ENCODE measurements at places on chromosomes 13 and 19. TPM values are rescaled to one million over a fixed set of nuclear protein-coding genes. Genes with fewer than 3 reads are reported as not detected.

- DNase-seq = no peak
These were observed 13.2 kb downstream of the KLK4 start for GRCh38 chr19:50898018-50898417.

- DNase-seq = no peak
These were observed 676.2 kb downstream of the GPC5 start for GRCh38 chr13:92074658-92075057.

DNA sequence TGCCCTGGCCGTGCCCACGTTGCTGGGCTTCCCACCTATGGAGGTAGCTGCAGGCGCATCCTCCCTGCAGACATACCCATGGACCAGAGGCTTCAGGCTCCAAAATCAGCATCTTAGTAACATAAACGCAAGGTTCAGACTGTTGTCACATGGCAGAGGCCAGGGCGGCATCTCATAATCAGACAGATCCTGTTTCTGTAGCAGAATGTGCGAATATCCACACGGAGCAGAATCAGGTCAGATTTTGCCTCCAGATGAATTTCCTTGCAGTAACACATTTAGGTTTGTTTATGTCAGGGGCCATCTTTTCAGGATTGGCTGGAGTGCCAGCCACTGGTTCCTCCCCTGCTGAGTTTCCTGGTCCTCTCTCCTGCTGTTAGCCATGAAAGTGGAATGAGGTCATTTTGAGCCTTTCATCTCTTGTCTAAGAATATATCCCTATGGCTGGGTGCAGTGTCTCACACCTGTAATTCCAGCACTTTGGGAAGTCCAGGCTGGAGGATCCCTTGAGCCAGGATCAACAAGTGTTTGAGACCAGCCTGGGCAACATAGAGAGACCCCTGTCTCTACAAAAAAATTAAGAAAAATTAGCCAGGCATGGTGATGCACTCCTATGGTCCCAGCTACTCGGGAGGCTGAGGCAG is 20.5 kb downstream of the SMARCA4 start:
- no peak for DNase-seq

- DNase-seq = no peak
These were observed 4.6 kb upstream of the CCNE1 start for GRCh38 chr19:29807178-29807577.

- no peak for DNase-seq
These were observed 85.8 kb upstream of the UBL3 start for GRCh38 chr13:29936051-29936813.

GRCh38 chr13:40155201-40155600 is 499.7 kb downstream of the COG6 start:
- no peak for DNase-seq

DNA sequence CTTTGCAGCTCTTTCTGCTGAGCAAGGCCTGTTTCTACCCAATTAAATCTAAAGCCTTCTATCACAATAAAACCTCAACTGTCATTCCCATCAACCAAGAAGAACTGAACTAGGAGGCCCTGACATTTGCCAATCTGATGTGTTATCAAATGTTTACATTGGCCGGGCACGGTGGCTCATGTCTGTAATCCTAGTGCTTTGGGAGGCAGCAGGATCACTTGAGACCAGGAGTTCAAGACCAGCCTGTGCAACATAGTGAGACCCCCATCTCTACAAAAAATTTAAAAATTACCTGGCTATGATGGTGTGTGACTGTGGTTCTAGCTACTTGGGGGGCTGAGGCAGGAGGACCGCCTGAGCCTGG is 2.8 kb upstream of the FBXO17 start:
- DNase-seq = no peak

DNA sequence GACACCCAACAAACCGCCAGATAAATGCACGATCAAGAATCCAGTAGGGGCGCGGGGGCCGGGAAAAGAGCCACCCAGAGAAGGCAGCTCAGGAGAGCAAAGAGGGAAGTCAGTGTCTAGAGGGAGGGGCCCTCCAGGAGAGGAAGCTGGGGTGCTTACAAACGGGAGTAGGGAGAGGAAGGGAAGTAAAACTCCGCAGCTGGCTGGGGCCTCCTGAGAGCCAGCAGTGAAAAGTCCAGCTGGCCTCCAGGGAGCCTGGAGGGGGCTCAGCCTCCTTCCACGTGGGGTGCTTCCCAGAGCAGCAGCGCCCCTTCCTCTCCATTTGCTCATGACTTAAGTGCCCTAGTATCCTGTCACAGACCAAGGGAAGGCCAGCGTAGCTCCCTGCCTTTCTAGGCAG is 51.8 kb downstream of the TMED1 start:
- DNase-seq = no peak

DNA sequence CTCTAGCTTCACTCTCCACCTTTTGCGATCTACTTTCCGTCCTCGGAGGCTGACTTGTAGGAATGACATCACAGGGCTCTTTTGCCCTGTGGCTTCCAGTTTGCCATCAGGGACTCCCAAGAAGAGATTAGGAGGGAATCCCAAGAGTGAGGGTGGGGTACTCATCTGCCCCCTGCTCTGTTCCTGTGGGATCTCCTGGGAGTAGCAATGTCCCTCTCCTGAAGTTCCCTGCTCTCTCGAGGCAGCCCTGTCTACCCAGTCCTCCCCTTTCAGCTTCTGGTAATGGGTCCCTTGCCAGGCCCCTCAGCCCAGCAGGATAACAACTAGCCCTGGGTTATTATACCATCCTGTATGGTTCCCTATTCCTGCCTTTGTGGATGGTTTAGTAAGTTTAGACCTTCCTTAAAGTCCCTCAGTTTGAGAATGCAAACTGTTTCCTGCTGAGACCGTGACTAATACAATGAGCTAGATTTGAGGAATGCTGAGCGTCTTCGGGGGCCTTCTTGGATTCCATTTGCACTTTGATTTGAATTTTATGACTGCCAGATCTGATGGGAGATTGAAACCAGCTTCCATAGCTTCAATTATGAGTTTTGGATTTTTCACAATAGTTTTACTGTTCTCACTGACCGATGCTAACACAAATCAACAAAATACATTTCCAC is 73.7 kb upstream of the IPO5 start:
- no peak for DNase-seq

GRCh38 chr19:1449467-1450442 is at the start of gene APC2:
TSS of gene APC2 (plus strand) at chr19:1450121. CDS start at chr19:1453002, 2,881 bp downstream.
- no peak for DNase-seq

Gene PROZ
- total RNA-seq = not detected

Gene NTF4
- total RNA-seq = not detected

Gene SWSAP1
- 4.2 TPM for total RNA-seq

Gene TPRX2
- total RNA-seq = not detected

Gene DIAPH3
- 0.37 TPM for total RNA-seq

Gene SRRM5
- total RNA-seq = 0.69 TPM

Gene PSPN
- 2.6 TPM for total RNA-seq

Gene ZNF560
- not detected for total RNA-seq
